Activated T-cell treated with anti-CD3 and anti-CD28 coated beads, Interleukin-2, amount 50 U/mL, for 72 hours (primary cell): ENCODE measurements at places on chromosomes 1 and 21. TPM values are rescaled to one million over a fixed set of nuclear protein-coding genes. Genes with fewer than 3 reads are reported as not detected.

DNA sequence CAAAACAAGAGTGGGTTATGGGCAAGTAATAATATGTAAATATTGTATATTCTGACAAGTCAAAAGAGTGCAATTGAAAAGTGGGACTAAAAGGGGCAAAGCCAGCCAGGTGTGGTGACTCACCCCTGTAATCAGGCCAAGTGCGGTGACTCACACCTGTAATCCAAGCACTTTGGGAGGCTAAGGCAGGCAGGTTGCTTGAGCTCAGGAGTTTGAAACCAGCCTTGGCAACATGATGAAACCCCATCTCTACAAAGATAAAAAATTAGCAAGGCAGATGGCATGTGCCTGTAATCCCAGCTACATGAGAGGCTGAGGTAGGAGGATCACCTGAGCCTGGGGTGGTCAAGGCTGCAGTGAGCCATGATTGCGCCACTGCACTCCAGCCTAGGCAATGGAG lies 304.0 kb downstream of the HHIPL2 start:
- DNase-seq = no peak

DNA sequence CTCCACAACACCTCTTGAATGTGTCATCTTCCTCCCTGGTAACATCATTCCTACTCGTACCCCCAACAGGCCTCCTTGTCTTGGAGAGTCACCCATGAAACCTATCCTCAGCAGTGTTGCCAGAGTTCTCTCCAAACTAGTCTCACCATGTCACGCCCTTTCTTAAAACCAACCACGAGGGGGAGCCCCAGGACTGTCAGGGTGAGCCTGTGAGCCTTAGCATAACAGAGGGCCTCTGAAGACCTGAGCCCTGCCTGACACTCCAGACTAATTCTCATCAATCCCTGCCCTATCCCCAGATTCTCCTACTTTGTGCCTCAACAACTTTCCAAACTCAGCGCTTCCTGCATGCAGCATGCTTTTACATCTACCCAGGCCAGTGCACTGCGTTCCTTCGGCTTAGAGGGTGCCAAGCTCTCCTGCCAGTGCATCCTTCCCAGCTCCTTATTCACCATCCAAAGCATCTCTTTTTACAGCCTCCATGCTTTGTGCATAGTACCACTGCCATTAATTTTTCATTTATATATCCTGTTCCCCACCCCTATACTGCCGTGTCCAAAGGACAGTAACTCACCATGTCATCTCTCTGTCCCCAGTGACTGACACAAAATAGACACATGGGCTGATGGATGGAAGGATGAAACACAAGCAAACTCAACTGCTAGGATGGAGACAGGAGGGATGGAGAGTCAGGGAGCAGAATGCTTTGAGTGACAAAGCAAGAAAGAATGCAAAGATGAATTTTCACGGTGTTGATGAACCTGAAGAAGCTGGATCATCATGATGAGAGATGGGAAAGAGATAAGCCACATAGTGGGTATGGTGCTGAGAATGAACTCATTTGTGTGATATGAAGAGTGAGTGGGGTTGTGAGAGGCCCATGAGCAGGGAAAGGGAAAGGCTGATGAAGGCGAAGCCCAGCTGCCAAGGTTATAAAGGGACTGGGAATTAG lies 34.0 kb downstream of the ZNF697 start:
- DNase-seq = peak; percentile 79

GRCh38 chr1:24443241-24443656 lies 27.6 kb downstream of the NIPAL3 start:
- no peak for DNase-seq

- no peak for DNase-seq
Measured at GRCh38 chr1:19658186-19658585, 6.5 kb upstream of the HTR6 start.

Gene BSND
- total RNA-seq = not detected
